ENCODE measurements at places on chromosomes 12 and 14.

DNA sequence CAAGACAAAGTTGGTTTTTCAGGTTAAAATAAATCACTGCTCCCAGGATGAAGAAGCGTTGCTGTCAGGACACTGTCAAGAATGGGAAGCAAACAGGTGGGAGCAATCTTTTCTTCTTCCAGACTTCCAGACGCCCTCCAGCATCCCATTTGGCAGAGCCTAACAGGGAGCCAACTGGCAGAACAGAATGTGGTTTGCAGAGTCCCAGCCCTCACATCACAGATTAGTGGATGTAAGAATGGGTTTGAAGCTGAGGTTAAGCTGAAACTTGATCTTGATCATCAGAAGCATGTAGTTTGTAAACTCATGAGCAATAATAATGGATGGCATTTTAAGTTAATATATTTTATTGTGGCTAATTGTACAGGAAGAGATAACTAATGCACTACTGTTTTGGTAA, 636.4 kb downstream of the SLC6A15 start:
- no peak for DNase-seq

DNA sequence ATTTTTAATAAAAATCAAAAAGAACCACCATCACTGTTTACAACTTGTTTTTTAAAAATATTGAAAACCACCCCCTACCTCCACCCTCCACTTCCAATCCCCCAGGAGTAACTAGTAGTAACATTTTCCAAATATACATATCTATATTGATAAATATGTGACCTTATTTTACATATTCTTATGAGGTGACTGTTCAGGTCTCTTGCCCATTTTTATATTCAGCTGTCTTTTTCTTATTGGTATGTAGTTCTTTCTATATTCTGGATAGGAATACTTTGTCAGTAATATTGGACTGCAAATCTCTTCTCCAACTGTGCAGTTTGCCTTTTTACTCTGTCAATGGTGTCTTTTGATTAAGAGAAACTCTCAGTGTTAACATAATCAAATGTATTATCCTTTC, 59.0 kb upstream of the EIF5 start:
- no peak for DNase-seq

DNA sequence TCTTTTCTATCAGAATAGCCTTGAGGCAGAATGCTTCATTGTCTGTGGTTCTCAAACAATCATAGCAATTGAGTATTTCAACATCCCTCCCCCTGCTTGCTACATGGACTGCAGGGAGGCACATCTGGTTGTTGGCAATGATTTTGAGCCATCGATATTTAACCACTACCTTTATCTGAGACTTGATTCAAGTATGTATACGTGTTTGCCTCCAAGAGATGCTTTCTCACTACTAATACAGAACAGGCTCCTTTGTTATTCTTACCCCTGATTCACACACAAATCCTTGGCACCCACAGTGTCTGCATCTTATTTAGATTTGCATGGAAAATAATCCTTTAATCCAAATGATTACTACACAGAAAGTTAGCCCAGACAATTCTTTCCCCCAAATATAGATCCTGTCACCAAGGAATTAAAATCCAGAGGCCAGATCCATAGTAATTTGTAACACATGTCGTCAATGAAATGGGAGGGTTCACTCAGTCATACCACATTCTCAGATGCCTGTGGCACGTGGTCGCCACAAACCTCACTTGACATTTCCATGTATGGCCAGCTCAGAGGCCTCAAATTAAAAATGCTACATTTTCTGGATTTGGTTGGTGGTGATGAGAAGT, 199.3 kb downstream of the ITPR2 start:
- no peak for DNase-seq

DNA sequence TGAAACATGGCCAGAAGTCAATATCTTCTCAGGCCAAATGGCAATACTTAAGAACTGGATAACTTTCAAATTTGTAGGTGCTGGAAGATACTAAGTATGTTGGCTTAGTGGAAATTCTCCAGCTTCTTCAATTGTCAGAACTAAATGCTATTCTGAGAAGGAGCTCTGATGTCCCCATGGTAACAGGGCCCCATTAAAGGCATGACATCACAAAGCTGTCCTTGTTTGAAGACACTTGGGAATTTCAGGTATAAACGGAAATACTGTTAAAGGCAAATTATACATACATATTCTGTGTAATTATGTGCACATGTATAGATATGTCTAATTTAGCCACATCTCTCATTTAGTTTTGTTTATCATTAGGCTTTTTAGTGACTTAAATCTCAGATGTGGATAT, 210.0 kb upstream of the SEL1L start:
- no peak for DNase-seq

GRCh38 chr12:19681007-19681406, 241.7 kb downstream of the AEBP2 start:
- DNase-seq = no peak

DNA sequence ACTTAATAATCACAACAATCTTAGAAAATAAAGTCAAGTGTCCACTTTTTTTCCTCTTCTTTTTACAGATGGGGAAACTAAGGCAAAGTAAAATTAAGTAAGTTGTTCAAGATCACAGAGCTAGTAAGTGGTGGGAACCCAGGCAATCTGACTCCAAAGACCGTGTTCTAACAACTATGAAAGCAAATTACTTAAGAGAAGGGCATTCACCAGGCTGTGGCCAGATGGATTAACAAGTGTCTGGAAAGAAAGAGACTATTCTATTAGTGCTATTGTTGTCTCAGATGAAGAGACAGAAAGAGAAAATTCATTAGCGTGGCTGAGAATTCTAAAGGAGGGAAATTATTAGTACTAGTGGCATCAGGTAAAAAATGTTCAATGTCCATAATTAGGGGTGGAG, 48.5 kb downstream of the FGD6 start:
- no peak for DNase-seq

DNA sequence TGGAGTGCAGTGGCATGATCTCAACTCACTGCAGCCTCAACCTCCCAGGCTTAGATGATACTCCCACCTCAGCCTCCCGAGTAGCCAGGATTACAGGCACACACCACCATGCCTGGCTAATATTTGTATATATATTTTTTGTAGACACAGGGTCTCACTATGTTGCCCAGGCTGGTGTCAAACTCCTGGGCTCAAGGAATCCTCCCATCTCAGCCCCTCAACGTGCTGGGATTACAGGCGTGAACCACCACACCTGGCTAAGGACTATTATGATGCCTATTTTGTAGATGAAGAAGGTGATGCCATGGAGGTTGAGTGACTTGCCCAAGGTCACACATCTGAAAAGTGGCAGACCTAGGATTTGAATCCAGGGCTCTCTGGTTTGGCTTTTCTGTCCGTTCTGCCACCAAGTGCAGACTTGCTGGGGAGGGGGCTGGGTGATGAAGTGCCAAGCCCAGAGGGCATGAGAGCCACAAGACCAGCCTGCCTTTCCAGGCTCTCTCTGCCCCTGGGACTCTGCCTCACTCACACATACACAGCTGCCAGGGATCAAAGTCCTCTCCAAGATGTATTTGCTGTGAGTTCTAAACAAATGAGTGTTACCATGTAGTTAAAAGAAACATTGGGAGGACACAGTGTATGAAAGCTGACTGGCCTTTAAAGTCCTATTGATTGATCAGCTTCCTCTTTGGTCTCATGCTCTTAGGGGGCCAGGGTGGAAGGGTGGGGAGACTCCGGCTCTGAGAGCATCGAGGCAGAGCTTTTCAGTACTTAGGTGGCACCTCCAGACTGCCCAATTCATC, 21.3 kb upstream of the RBM19 start:
- no peak for DNase-seq

DNA sequence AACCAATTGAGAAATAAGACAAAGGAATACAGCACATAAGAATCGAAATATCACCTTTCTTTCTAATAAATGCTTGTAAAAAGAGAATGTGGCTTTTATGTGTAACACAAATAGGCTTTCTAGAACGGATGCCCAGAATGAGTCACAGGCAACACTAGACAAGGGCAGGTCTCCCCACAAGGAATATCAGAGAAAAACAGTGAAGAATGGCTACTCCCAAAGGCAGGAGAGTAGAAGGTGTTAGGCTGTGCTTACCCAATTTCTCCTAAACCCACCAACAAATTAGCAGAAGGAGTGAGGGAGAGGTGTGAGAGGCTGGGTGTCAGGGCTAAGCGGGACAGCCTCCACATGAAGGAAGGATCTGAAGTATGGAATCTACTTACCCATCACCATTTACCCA, 55.2 kb downstream of the GALNT4 start:
- peak; percentile 47 for DNase-seq

DNA sequence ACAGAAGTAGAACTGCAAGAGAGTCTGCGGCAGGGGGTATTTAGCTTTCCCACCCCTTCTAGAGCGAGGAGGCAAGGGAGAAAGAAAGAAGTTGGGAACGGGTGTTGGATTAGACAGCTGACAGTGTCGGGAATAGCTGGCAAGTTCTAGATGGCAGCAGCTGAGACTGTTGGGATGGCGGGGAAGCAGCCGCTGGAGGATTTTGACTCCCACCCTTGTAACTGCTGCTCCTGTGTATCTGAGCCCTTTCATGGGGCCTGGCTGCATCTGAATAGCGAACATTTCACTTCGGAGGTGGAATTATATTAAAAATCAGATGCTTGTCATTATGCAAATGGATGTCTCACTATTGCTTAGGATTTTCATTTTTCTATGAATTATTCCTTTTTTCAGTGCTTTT, 104.6 kb downstream of the AACS start:
- no peak for DNase-seq

DNA sequence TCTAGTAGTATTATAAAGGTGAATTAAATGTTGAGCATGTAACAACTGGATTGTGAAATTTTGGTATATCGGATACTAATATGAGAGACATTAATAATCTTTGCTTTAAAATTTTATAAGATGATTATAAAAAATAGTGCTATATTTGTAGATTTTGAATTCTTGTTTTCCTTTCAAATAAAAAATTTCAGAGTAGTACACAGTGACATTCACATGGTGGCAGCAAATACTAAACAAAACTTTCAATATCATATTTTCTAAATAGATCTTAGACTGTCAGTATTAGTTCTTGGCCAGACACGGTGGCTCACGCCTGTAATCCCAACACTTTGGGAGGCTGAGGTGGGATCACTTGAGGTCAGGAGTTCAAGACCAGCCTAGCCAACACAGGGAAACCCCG, 166.0 kb downstream of the NAV3 start:
- no peak for DNase-seq

GRCh38 chr14:93897476-93897845, 29.7 kb upstream of the FAM181A start:
- DNase-seq = no peak

DNA sequence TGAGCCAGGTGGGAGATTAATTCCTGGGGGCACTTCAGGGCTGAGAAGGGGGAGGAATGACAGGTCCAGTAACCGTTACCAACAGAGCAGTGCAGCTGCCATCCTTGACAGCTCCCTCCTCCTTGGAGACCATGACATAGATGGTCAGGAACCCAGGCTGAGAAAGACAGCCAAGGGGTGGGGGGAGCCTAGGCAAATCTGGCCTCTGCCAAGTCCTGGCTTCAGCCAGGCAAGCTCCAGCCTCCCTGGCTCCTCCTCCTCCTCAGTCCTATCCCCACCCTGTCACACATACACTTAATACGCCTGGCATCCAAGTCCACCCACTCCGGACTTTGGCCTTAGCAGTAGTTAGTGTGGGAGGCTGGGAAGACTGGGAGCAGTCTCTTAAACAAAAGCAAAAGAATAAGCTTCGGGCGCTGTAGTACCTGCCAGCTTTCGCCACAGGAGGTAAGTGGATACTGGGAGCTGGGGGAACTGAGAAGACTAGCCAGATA, at the start of gene RDH5:
Gene RDH5, plus strand, starts transcription at position 323 of the 494 bp plus-strand sequence. CDS start 792 bp downstream, outside the sequence.
- DNase-seq = no peak

DNA sequence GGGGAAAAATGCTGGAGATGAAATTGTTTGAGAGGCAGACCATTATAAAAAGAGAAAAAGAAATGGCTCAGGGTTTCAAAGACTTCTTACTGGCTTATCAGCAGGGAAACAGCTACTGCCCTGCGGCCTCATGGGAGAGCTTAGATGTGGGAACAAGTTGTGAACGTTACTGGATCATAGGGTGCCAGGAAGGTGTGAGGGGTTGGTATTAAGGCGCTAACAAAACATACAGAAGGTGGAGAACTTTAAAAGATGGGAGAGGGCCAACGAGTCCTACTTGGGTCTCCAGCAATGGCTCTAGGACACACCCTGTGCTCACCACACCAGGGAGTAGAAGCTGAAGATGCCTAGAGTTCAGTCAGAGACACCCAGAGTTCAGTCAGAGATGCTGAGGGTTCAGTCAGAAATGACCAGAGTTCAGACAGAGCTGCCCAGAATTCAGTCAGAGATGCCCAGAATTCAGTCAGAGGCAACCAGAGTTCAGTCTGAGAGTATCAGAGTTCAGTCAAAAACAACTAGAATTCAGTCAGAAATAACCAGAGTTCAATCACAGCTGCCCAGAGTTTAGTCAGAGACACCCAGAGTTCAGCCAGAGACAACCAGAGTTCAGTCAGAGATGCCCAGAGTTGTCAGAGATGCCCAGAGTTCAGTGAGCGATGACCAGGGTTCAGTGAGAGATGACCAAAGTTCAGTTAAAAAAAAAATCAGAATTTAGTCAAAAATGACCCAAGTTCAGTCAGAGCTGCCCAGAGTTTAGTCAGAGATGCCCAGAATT, 1103.6 kb downstream of the BCL11B start:
- DNase-seq = no peak

Measured in CD4-positive, alpha-beta T cell treated with Interleukin-17A for 1 hour (primary cell).